ENCODE measurements at places on chromosomes 6 and 20.

DNA sequence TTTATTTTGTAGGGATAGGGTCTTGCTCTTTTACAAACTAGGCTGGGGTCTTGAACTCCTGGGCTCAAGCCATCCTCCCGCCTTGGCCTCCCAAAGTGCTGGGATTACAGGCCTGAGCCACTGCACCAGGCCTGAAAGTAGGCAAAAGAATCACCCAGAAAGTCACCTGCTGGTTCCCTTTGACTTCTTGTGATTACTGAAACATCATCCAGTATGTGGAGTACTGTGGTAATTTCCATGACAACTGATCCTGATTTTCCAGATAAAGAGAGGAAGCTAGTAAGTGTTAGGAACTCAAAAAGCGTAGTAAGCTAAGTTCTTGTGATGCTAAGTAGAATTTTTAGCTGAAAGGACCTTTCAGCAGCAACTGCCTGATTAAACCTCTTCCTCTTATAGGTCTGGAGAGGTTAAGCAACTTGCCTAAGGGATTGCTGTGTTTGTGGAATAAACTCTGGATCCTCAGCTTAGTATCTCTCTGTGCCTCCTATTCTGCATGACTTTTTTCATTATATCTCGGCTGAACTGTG, 16.8 kb downstream of the RALY start:
- peak; percentile 46 for DNase-seq

DNA sequence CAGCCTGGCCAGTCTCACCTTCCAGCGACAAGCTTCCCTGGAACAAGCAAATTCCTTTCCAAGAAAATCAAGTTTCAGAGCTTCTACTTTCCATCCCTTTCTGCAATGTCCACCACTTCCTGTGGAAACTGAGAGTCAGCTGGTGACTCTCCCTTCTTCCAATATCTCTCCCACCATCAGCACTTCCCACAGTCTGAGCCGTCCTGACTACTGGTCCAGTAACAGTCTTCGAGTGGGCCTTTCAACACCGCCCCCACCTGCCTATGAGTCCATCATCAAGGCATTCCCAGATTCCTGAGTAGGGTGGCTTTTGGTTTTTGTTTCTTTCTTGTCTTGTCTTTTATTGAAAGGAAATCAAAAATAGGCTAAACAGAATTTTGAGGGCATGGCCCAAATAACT, 24.3 kb downstream of the MYCT1 start:
- no peak for DNase-seq

GRCh38 chr6:119865466-119866350, 516.1 kb upstream of the MAN1A1 start:
- DNase-seq, result no peak

GRCh38 chr20:4192378-4193068, 177.2 kb upstream of the RNF24 start:
- peak; percentile 76 for DNase-seq

- DNase-seq, result no peak
These were observed 529.6 kb upstream of the RNF217 start for GRCh38 chr6:124432620-124433019.

GRCh38 chr20:17680836-17681725, 961 bp downstream of the RRBP1 start:
- DNase-seq, result peak; percentile 84

GRCh38 chr20:43681991-43682410, 15.1 kb downstream of the MYBL2 start:
- no peak for DNase-seq

DNA sequence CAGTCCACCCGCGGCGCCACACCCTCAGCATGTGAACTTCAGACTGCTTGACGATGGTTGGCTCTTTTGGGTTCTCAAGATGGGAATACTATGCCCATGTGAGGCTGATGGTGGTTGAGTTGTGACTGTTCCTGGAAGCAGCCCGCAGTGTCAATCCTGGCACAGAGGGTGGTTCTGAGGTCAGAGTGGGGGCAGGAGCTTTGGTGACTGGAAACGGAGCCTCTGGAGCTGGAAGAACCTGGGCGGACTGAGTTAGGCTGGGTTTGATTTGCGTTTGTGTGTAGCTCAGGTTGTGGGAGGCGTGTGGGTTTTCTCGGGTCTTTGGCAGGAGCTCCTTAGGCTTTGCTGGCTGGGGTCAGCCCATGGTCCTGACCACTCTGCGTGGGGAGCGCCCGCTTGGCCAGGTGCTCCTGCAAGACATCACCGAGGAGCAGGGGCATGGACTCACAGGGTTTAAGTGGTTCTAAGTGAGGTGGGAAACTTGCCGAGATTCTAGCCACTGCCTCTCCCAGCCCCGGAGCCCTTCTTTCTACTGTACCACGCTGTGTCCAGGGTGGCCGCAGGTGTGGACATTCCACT, 37.3 kb upstream of the SLC22A1 start:
- DNase-seq, result no peak
